ENCODE measurements at places on chromosomes 1 and 21.

GRCh38 chr1:168554603-168555483, 11.0 kb upstream of the XCL2 start:
- DNase-seq = no peak

DNA sequence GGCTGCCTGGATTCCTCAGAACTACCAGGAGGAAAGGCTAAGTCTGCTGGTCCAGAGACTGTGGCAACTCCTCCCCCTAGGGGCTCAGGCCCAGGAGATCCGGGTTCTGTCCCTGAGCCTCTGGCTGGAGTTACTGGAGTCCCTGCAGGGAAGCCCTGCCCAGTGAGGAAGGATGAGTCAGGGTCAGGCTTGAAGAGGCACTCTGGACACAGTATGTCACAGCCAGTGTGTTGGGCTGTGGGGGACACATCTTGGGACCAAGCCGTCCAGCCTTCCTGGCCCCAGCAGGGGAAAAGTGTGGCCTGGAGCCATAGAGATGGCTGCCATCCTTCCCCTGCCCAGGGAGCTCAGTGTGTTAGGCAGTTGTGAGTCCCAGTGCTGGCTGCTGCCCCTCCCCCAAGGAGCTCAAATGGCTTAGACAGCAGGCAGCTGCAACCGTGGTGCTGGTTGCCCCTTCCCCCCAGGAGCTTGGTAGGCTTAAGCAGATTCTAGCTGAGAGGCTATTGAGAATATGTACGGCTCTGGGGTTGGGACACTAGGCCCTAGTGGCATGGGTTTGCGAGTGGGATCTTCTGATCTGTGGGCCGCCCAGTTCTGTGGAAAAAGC, 28.2 kb upstream of the RABGAP1L start:
- no peak for DNase-seq

GRCh38 chr1:154433161-154433764, 28.1 kb downstream of the IL6R start:
- DNase-seq = no peak

DNA sequence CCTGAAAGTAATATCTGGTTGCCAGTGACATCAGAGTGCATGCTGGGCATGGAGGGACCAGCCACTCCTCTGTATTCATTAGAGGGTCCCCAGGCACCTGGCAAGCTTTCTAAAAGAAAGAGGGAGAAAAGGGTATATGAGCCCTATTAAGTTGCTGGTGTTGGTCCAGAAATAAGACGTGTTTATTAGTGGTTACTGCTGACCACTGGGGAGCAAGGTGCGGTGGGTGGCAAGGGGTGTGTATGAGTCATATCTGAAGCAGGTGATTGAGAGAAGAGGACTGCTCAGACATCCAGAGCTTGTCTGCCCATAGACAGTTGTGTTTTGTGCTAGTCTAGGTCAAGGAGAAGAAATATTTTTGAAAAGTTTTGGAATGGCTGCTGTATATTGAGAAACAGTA, 298.1 kb downstream of the TM2D1 start:
- DNase-seq = no peak

DNA sequence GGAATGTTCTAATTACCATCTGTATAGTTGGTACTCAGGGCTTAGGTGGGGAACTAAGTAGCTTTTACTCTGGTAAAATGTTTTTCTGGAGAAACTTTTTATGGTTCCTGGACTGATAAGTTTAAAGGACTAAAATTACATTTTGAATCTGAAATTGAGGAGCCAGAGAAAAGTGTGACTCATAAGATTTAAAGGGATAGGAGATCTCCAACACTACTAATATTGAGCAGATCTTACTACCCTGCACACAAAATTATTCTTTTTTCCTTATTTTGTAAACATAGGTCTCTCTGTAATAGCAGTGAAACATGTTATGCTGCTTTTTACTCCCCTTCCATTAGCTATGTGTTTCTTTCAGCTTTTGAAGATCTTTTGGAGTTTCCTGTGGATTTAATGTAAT, 32.5 kb downstream of the MTF2 start:
- DNase-seq = no peak

- DNase-seq = no peak
Observed at GRCh38 chr1:202567738-202568137, 142.5 kb downstream of the SYT2 start.

DNA sequence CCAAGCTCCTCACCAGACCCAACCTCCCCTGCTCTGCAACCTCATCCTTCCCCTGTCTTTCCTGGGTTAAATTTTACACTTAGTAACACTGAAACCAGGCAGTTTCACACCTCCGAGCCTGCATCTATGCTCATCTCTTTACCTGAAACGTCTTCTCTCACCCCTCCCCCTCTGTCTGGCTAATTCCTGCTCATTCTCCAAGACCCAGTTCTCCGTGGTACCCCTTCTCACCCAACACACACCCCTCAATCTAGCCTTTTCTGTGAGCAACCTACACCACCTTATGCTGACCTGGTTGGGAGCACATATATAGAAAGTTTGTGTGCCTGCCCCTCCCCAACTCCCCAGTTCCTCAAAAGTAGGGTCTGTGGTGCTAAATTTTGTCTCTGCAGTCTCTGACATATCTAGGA, 3.7 kb upstream of the KIAA1614 start:
- DNase-seq = no peak
